Retina (tissue), 1 donor: ENCODE measurements at places on chromosomes 11 and 22.
A peak's percentile ranks its signal among the peaks of the same experiment; 100 is the strongest.

- DNase-seq: peak; percentile 13
These were observed 321.6 kb upstream of the TENM4 start for GRCh38 chr11:79762279-79762921.

DNA sequence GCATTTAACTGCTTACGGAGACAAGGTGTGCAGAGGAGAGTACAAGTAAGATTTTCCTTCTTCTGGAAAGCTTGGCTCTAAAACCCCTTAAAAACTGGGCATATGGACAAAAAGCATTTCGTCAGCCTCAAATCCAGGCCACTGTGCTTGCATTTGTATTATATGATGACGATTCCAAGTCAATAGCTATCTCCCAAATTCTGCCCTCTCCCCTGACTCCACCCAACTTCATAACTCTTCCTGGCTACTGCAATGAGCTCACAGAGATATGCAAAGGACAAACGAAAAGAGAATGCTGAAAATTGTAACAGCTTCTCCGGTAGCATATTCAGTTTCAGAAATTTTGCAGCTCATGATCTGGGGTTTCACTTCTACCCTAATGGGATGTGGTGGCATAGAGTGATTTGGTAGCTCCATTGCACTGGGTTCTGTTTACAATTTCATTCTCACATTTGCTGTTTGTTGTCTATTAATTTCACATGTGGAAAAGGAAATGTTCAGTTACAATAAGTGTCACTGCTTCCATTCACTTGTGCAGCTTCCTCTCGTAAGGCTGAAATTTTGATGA is 45.6 kb upstream of the CHRM4 start:
- no peak for DNase-seq

DNA sequence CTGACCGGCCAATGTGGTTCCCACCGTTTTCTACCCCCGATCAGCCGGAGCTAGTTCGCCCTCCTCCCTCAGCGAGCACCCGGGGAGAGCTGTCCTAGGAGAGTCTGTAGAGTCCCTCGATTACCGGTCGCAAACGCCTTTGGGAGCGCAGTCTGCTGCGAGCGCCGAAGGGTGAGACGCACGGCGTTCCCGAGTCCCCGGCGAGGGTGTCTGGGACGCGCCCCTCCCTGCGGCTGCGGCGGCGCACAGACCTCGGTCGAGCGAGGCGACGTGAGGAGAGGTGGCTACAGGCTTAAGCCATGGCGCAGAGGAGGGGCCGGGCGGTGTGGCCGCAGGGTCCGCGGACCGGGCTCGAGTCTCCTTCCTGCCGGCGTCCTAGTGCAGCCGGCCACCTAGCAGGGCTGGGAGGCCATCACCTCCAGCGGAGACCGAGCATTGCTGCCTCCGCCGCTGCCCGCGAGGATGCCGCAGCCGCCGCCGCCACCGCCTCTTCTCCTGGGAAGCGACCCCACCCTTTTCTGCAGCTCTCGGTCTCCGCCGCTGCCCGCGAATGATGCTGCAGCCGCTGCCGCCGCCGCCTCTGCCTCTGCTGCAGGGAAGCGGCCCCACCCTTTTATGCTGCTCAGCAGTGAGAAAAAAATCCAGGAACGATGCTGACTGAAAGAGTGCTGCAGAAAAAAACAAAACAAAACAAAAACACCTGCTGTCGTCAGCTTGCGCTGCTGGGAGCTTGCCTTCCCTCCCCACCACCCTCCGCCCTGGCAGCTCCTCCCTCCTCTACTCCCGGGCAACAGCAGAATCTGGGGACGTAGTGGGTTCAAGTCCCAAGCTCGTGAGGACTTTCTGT is at the start of gene MAP6:
Gene MAP6 (minus strand): TSS at position 588 of the 847 bp plus-strand sequence. CDS start 669 bp downstream, outside the sequence.
- peak; percentile 95 for DNase-seq

DNA sequence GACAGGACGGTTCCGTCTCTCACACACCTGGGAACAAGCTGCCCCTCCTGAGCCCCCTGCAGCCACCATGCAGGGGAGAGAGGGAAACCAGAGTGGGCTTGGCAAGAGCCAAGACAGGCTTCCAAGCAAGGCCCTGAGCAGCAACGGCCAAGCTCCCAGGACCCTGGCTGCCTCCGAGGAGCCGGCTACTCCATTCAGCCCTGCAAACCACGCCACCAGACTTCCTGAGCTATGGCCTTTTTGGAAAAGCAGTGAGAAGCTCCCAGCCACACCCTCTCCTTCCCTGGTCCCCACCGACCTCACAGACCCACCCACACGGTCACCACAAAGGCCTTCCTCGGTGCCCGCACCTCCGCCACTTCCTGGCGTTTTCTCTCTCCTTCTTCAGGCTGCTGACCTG is 479.0 kb downstream of the BRD1 start:
- no peak for DNase-seq

GRCh38 chr11:73760135-73760678 is 667 bp downstream of the RAB6A start:
- DNase-seq: no peak

GRCh38 chr11:132006884-132007580 is 636.6 kb downstream of the NTM start:
- DNase-seq: peak; percentile 33

- DNase-seq: no peak
These were observed 427.0 kb upstream of the DDI1 start for GRCh38 chr11:103609117-103610066.

DNA sequence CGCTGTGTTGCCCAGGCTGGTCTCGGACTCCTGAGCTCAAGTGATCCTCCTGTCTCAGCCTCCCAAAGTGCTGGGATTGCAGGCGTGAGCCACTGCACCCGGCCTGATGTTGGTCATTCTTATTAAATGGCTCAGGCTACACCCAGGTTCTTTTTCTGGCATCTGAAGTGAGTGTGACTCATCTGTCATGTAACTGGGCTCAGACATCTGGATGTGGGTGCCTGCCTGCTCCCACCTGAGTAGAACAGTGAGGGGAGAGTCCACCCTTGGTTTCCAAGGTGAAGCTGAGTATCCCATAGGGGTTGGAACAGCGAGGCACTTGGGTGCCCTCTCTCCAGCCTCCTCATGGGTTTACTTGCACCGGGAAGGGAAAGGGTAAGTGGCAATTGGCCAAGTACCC is 36.7 kb upstream of the EIF3D start:
- DNase-seq: no peak

- DNase-seq: no peak
These were observed 882.8 kb upstream of the ANO3 start for GRCh38 chr11:25449091-25449490.

GRCh38 chr11:69974528-69974927 is 103.6 kb upstream of the ANO1 start:
- DNase-seq: no peak

DNA sequence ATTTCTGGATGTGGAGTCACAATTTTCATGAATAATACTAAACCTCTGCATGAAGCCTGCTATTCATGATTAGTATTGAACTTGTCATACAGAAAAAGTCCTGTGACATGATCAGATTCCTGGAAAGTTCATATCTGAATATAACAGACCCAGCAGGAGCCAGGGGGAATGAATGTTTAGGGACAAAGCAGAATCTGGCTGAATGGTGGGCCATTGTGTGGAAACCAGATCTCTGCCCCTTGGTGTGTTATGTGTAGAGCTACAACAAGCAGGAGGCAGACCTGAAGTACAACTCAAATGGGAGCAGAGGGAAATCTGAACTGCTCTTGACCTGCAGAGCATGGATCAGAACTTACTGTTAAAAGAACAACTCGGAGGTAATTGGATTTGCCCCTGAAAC is 30.3 kb downstream of the KREMEN1 start:
- peak; percentile 57 for DNase-seq

GRCh38 chr11:44466531-44467205 is 98.8 kb upstream of the CD82 start:
- no peak for DNase-seq

GRCh38 chr11:130706572-130706971 is 209.7 kb downstream of the SNX19 start:
- no peak for DNase-seq

GRCh38 chr22:36911887-36912661 is 1.4 kb upstream of the CSF2RB start:
- no peak for DNase-seq

GRCh38 chr11:112613051-112613972 is 347.9 kb upstream of the NCAM1 start:
- no peak for DNase-seq

- DNase-seq: peak; percentile 75
These were observed at the start of gene UPK3A for GRCh38 chr22:45284705-45285262. UPK3A (plus strand) TSS chr22:45284949; CDS start chr22:45285014, 65 bp downstream.

- no peak for DNase-seq
These were observed 772.8 kb upstream of the RAG2 start for GRCh38 chr11:37370817-37371216.

GRCh38 chr11:19864141-19865140 is 151.8 kb downstream of the NAV2 start:
- DNase-seq: no peak

- no peak for DNase-seq
These were observed 547.3 kb upstream of the CADM1 start for GRCh38 chr11:116051494-116051893.

DNA sequence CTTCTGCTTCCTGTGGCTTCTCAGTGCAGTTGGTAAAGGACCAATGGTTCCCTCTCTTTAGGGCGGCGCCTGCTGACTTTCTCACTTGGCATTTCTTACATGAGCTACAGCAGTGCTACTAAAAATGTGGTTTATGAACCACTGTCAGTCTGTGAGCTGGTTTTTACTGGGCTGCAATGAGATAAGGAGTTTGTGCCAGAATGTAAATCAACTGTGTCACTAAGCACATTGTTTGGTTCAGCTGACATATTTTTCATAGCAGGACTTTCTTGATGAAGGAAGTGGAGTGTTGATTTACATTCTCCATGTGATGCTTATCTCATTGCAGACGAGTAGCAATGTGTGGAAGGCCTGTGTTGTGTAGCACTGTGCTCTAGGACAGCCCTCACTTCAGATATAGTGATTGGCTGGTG is 463.3 kb downstream of the SOX6 start:
- no peak for DNase-seq

- no peak for DNase-seq
These were observed 7.6 kb upstream of the TRMU start for GRCh38 chr22:46327691-46328465.

GRCh38 chr11:3840004-3840869 is 522 bp downstream of the RHOG start:
- peak; percentile 74 for DNase-seq

- DNase-seq: no peak
These were observed 4.9 kb upstream of the NUDT8 start for GRCh38 chr11:67634366-67635230.

- no peak for DNase-seq
These were observed 442.2 kb downstream of the BUD13 start for GRCh38 chr11:116330439-116331185.

DNA sequence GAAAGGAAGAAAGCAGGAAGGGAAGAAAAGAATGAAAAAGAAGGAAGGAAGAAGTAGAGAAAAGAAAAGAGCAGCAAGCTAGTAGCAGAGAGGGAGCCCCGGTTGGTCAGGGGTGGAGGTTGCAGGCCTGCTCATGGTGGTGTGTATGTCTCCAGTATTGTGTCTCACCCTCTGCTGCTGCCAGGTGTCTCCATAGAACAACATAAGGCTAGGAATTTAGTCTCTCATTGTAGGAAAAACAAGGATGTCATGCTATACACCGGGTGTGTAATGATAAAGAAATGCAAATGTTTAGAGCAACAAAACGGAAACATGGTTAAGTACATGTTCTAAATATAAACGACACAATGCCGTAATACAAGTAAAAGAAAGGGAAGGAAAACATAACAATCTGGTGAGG is 342.5 kb downstream of the NTM start:
- no peak for DNase-seq

DNA sequence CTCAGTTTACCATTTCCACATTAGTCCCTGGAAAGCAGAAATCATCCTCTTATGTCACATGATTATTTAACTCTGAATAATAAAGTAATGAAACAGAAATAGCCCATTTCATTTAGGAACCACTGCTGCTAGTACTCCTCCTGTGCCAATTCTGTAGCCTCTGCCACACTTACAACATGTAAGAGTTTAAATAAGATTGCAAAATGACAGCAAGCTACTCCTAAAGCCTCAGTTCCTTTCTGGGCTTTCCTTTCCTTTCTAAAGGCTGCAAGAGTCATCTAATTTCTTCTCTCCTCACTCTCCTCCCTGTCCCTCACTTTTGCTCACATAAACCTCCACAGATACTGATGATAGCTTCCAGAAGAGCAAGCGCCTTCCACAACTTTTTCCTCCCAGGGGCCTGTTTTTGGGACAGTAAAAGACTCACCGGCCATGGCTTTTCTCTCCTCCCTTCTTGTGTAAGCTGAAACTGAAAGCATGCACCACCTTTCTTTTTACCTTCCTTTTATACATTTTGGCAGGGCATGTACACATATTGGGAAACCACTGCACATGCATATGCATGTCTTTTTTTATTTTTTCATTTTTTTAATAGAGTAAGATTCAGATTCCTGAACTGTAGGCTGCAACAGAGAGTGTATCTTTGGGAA is 38.5 kb downstream of the CARD18 start:
- no peak for DNase-seq

DNA sequence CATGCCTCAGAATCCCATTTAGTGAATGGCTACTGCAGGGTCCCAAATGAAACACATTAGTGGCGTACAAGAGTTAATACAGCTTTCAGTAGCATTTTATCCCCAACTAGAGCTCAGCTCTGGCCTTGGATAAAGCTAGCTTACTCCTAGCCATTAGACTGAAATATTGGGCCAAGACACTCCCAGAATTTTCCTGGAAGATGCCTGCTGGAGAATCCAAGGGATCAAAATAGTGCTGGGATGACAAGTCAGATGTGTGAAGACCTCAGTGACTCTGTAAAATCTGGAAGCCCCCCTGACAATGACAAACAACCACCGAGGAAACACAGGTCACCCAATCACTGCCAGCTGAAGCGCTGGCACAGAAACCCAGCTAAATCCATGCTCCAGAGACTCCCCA is 303.1 kb upstream of the SORL1-AS1 start:
- no peak for DNase-seq
